ENCODE measurements at places on chromosomes 7 and 10.
A peak's percentile ranks its signal among the peaks of the same experiment; 100 is the strongest.

GRCh38 chr10:127190427-127190826 is 6.0 kb downstream of the INSYN2A start:
- DNase-seq: no peak

- DNase-seq: no peak
These were observed 184.3 kb upstream of the MBL2 start for GRCh38 chr10:52956861-52957260.

GRCh38 chr7:120981888-120982615 is 6.5 kb upstream of the CPED1 start:
- peak; percentile 30 for DNase-seq

DNA sequence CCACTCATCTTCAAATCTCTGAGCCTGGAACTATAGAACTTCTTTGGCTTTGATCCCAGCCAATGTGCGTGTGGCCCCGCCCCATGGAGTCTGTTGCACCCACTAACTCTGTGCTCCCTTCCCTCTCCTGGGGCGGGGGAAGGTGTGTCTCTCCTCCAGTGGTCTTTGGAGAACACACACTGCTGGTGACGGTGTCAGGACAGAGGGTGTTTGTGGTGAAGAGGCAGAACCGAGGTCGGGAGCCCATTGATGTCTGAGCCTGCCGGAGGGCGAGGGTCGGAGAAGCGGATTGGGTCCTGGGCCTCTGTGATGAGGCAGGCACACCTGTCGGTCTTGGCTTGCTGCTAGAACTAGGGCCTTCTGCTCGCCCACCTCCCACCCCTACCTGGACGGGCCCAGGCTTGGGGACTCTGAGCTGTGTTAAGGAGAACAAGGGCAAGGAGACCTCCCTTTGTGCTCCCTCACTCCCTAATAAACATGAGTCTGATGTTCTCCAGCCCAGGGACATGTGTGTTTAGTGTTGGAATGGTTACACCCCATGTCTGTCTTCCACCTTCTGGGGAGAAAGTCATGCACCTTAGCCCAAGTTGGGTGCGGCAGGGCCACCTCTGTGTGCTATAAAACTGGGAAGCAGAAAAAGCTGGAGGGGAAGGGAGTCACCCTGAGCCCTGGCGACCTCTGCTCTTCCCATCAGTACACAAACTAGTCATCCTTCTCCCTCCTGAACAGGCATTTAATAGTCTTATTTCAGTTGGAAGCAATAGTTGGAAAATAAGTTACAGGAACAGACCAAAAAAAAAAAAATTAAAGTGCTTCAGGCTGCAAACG is 4.6 kb downstream of the TRAPPC14 start:
- no peak for DNase-seq

- DNase-seq: no peak
These were observed 141.2 kb upstream of the KIF5B start for GRCh38 chr10:32197423-32197822.

GRCh38 chr10:87935290-87936141 is 72.1 kb downstream of the PTEN start:
- no peak for DNase-seq

- no peak for DNase-seq
These were observed 8.5 kb upstream of the UNCX start for GRCh38 chr7:1224086-1224716.

DNA sequence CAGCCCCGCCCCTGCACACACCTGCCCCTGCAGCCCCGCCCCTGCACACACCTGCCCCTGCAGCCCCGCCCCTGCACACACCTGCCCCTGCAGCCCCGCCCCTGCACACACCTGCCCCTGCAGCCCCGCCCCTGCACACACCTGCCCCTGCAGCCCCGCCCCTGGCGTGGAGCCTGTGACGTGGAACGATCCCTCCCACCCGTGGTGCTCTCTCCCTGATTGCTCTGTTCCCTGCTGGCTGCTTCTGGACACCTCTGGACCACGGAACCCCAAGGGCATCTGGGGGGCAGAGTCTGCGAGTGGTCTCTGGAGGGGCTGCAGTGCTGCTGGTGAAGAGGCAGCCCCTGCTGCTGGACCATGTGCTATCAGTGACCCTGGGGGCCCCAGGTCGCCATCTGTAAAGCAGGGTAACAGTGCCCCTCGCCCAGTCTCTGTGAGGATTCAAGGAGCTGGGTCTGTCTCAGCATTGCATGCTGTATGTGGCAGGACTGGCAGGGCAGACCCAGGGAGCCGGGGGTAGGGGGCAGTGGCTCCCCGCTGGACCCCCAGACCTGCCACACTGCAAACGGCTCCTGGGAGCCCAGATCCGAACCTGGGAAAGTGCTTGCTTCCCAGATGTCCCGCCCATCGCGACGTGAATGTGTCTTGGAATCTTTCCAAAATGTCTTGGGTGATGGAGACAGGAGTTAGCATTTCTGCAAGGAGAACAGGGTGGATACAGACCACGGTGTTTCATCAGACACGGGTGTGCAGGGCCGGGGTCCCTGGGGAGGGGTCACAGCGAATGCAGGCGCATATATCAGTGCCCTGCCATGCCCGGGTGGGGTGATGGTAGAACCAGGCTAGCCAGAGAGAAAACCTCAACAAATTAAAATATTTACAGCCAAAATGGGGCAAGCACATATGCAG is 27.9 kb upstream of the NKX6-2 start:
- DNase-seq: no peak

DNA sequence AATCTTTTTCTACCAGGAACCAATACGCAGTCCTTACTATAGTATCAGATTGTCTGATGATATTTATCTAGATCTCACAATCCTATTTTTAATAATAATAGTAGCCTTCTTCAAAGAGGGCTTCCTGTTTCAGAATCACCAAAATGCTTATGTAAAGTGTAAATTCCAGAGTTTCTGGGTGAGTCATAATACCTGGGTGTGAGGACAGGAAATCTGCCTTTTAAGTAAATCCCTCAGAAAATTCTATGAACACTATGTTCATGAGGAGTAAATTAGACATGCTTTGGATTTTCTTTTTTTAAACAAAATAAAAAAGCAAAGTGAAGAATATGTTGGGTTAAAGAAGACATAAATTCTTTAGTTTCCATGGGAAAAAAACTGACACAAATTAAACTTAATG is 20.5 kb downstream of the DKK1 start:
- no peak for DNase-seq

- DNase-seq: no peak
These were observed 31.6 kb downstream of the ABCB5 start for GRCh38 chr7:20647036-20647435.

- DNase-seq: peak; percentile 29
These were observed 533.0 kb upstream of the GALNT17 start for GRCh38 chr7:70598976-70599375.

DNA sequence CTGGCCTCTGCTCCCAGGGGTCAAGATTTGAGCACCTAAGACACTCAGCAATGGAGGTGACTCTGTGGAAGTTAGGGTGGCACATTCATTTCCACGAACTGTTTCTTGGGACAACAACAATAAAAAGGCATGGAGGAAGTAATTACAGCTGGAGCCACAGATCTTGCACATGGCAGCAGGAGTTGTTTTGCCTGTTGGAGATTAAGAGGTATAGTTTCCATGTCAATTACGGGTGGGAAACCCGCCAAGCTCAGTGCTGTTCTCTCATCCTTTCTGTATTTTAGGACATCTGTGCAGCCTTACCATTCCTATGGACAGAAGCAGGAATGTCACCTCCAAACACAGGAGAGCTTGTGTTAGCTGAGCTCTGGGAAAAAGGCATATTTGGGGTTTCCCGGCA is 201.2 kb downstream of the SNX10 start:
- DNase-seq: no peak

- DNase-seq: no peak
These were observed 271.2 kb upstream of the IMMP2L start for GRCh38 chr7:111833466-111833865.
